AG09319 (cell line): ENCODE measurements at places on chromosomes 5 and 9.

DNA sequence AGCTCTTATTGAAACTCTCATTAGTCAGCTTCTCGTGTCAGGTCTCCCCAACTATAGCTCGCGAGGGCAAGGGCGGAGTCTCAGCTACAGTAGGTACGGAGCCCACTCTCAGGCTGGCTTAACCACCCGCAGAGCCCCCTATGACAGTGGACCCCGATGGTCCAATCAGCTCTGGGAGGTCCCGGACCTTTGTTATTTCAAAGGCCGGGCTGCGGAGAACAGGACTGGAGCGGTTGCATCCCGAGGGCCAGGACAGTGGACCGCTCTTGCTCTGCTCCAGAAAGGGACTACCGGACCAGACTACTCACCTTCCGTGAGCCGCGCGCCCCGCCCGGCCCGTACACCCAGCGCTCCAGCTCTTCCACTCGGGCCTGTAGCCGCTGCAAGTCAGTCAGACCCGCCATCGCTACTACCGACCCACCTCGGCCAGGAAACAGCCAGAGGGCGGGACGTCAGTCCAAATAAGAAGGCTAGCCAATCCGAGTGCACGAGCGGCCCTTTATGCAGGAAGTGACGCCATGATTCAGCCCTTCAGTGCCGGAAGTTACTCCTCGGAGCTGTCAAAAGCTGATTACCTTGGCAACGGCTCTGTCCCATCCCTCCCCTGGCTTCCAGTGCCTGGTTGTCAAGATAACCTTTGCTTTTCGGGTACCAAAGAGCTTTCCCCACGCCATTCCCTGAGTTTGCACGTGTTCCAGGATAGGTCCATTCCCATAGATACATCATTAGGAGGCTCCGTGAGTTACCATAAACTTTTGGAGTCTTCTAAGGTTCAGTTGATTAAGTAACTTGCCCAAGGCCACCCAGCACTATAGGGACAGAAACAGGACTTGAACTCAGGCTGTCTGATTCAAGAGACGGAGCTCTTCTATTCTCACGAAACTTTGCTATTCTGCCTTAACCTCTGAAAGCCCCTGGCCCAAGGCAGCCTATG, at the start of gene DCTN3:
Gene DCTN3, minus strand, starts transcription at position 435 of the 934 bp plus-strand sequence. Its CDS starts 31 bp downstream, at position 404.
- peak; percentile 79 for DNase-seq

- DNase-seq: no peak
These were observed 22.8 kb downstream of the NKD2 start for GRCh38 chr5:1031306-1031959.

GRCh38 chr5:37725185-37725584, 114.7 kb downstream of the GDNF start:
- no peak for DNase-seq

DNA sequence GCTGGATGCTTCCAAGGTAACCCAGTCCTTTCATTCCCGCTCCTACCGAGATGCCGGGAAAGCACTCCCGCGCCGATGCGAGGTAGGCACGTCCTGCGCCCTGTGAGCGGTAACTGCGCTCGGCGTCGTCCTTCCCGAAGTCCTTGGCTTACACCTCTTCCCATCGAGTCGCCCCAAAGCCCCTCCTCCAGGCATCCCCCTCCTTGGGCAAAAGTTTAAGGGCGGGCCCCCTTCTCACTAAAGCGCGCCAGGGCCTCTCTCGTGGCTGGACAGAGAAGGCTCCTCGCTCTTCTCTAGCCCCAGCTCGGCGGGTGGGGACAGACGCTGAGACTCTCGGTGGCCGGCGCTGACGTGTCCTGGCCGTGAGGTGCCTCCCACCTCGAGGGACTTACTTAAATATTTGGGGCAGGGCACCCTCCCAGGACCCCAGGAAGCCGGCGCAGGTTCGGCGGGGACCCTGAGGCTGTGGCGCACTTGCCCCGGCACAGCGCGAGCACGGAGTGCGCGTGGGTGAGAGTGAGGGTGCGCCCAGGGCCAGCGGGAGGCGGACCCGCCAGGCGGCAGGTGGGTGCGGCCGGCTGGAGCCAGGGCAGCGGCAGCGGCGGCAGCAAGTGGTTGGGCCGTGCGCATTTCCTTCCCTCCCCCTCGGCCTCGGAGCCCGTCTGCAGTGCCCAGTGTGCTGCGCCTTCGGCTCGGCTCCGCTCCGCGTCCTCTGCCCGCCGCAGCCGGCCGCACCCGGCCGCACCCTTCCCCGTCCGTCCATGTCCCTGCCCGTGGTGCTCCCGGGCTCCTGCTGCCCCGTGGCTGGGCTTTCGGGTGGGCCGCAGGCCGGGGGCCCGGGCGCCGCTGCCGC, at the start of gene ENTREP1:
Gene ENTREP1, plus strand, starts transcription at position 667 of the 853 bp plus-strand sequence. Its CDS starts 95 bp downstream, at position 762.
- DNase-seq: no peak

- DNase-seq: no peak
These were observed 4.2 kb upstream of the PFN3 start for GRCh38 chr5:177404641-177405179.

- no peak for DNase-seq
These were observed 2300.3 kb downstream of the MAT2B start for GRCh38 chr5:165805756-165806155.

DNA sequence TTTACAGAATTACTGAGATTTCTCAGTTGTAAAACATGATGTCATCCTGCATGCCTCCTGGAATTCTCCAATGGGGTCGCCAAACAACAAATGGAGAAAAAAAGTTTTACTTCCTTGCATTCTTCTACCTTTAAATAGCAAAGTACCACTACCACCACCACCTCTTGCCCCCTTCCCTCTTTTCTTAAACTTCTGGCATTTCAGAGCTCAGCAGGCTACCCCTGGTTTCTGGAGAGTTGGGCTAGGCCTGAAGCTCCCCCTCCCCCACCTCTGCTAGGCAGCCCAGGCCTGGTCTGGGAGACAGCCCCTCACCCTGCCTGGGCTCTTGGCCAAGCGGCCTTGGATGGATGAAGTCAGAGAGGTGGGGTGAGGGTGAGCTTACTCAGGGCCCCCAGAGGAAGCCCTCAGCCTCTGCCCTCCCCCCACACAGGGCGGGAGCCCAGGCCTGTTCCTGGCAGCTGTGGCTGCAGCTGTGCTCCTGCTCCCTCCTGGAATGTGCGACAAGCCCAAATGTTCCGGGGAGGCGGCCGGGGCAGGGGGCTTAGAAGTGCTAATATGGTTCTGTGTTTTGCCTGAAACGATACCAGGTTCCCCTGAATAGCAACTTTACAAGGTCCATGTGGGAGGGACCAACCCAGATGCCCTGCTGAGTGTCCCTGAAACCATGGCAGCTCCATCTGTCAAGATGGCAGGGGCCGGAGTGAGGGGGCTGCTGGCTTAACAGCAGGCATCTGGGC, 6.0 kb upstream of the CCIN start:
- DNase-seq: no peak

GRCh38 chr9:79237861-79238260, 333.9 kb upstream of the TLE4 start:
- no peak for DNase-seq

GRCh38 chr9:16321461-16322119, 548.9 kb downstream of the BNC2 start:
- no peak for DNase-seq

GRCh38 chr9:137454145-137454596, 5.0 kb downstream of the NSMF start:
- no peak for DNase-seq

DNA sequence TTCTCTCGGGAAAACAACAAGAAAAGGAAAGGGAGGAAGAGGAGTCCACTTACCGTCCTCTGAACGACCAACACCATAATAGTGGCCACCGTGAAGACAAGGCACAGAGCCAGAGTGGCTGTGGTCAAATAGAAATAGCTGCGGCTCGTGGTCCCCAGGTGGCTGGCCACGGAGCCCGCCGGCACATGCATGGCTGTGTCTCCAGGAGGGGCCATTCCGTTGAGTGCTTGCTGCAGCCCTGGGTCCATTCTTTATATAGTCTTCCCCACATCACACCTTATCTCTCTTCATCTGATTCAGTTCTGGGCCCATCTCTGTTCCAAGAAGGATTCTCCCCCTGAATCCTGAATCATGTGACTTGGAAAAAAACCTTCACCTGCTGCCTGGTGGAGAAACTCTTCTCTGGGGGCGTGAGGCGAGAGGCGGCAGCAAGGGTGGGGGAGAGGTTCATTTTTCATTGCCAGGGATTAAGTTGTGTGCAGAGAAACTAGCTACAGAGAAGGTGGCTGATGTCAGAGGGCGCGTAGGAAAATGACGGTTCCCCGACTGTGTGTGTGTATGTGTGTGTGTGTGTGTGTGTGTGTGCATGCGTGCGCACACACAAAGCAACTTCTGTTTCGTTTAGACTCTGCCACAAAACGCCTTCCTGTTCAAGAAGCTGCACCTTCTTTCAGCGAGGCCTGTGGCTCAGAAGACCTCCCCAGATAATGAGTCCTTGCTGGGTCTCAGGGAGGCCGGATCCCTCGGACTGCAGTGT, at the start of gene TNFSF8:
Gene TNFSF8, minus strand, starts transcription at position 536 of the 757 bp plus-strand sequence. Its CDS starts 288 bp downstream, at position 248.
- no peak for DNase-seq

- peak; percentile 77 for DNase-seq
These were observed 14.9 kb downstream of the SPAAR start for GRCh38 chr9:35923927-35924763.

GRCh38 chr5:172110921-172111851, 76.8 kb downstream of the STK10 start:
- DNase-seq: no peak

GRCh38 chr9:120922404-120923195, 4.0 kb downstream of the TRAF1 start:
- no peak for DNase-seq

GRCh38 chr5:149887622-149888183, 56.9 kb downstream of the PDE6A start:
- DNase-seq: peak; percentile 10

- no peak for DNase-seq
These were observed 366.6 kb downstream of the FGF10 start for GRCh38 chr5:44022622-44023021.

DNA sequence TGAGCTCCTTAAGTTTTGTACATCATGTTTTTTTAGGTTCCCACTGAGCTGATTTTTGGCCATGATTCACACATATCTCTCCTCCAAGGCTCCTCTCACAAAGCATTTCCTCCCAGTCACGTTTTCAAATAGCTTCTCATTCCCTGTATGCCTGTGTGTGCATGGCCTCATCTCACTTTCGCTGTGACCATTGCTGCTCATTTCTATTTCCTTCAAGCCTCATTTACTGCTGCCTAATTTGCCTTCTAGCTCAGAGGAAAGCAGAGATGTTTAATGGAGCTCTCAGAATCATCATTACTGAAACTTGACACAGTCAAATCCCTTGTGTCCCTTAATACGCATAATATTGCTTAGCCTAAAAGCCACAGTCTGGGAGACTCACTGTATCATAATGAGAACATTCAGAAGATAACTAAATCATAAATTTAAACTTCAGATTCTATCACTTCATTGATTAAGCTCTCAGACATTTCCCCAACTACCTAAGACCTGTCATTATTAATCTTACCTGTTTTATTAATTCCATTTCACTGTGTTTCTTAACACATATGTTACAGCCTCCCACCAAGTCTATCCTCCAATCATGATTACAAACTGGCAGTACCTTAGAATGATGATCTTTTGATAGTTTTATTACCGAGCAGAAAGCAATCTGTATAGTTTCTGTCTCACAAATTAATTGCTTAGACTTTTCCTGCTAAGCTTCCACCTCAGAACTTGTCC, 278.3 kb upstream of the PTGER4 start:
- DNase-seq: no peak

DNA sequence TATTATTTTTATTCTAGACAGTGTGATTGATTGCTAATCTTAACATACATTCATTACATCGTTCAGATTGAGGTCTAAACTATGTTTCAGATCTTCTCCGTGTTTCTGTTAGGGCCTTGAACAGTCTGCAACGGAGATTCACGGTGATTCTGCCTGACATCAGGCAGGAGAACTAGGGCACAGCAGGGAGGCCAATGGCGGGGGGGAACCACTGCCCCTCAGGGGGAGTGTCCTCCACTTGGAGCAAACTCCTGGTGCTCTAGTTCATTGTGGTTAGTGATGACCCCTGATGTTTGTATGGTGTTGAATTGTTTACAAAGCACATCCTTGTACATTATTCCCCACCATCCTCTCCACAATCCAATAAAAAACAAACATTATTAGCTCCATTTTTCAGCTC, 173.5 kb downstream of the ZNF608 start:
- DNase-seq: no peak

DNA sequence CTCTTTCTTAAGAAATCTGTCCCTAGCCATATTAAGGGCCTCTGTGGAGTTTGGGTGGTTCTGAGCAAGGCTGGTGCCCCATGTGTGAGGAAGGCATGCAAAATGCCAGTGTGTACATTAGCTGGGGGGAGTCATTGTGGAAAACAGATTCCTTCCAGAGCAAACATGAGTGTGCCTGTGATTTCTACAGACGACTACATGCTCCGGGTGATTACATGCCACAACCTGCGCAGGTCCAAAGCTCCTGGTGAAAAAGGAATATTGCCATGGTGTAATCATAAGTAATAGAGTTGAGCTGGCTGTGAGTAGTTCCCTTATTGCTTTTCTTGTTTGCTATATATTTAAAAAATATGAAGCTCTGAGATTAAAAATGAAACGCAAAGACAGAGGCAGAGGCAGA, 102.1 kb downstream of the ACER2 start:
- no peak for DNase-seq

DNA sequence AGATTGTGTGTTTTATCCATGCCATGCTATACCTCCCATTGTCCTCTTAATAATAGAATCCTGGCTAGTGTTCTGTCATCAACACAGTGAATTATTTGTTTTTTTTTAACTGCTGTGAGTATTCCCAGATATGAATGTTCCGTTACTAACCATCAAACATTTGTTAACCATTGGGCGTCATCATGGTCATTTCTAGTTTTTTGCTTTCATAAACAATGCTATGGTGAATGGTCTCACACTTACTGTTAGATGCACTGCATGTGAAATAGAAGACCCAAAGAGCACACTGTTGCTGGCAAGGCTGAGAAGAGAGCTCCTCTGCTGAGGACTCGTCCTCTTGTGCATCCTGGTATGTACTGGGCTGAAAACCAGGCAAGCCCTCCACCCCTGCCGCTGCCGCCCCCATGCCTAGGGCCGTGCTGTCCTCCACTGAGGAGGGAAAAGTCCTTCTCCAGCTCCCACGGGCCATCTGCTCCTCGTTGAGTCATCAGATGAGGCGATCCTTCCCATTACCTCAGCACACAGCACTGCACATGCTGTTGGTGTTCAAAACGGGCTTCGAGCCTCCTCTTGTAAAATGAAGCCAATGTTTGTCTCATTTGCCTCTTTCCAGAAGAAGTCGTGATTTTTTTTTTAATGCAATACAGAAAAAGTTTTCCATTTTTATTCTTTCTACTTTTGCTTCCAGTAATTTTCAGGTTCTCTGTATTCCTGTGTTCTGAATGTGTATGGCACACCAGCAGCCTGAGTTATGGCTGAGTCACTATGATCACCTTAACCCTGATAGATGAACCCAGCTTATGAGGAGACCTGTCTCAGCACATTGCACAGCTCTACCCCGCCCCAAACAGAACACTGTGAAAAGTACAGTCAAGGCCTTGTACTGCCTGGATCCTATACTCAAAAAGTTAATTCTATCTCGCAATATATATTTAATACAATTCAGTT, 219.0 kb downstream of the AOPEP start:
- no peak for DNase-seq
